RPMI7951 (cell line): ENCODE measurements at places on chromosomes 16 and 17. TPM values are rescaled to one million over a fixed set of nuclear protein-coding genes. Genes with fewer than 3 reads are reported as not detected.

The HOXB1 gene
- not detected in 2 replicates for total RNA-seq

The COIL gene
- total RNA-seq, result 13.2 and 15.2 TPM in 2 replicates

The ZNF750 gene
- not detected in 2 replicates for total RNA-seq

The QPRT gene
- 18.4 and 23.7 TPM in 2 replicates for total RNA-seq

The ATAD5 gene
- total RNA-seq, result 5.1 and 7.9 TPM in 2 replicates

The P2RX1 gene
- total RNA-seq, result not detected in 2 replicates

The TUBB3 gene
- 229 and 237 TPM in 2 replicates for total RNA-seq

The HSD17B1 gene
- total RNA-seq, result 0.68 and 1.4 TPM in 2 replicates

The TENT4B gene
- total RNA-seq, result 9.5 and 9.8 TPM in 2 replicates

The AATF gene
- 27.0 and 39.6 TPM in 2 replicates for total RNA-seq

The DYNLRB2 gene
- total RNA-seq, result not detected in 2 replicates

The CLDN6 gene
- not detected in 2 replicates for total RNA-seq

The CLEC3A gene
- total RNA-seq, result 0.29 TPM in 1 of 2 replicates, not detected in the other

The FBXW10 gene
- under 0.01 TPM in 1 of 2 replicates, not detected in the other for total RNA-seq

The ERCC4 gene
- total RNA-seq, result 6.6 and 10.0 TPM in 2 replicates

The LYRM9 gene
- total RNA-seq, result 0.48 and 2.5 TPM in 2 replicates

The PRKCB gene
- total RNA-seq, result not detected in 2 replicates

The ABCA10 gene
- total RNA-seq, result 0.12 TPM in 1 of 2 replicates, not detected in the other

The MT1G gene
- total RNA-seq, result 6.8 and 13.5 TPM in 2 replicates

The OTOP2 gene
- total RNA-seq, result not detected in 2 replicates

The PRSS8 gene
- not detected in 2 replicates for total RNA-seq

The CCL16 gene
- not detected in 2 replicates for total RNA-seq

The TERB1 gene
- total RNA-seq, result not detected in 2 replicates

The KRTAP17-1 gene
- total RNA-seq, result not detected in 2 replicates

The THOC6 gene
- total RNA-seq, result 16.1 and 20.8 TPM in 2 replicates

The CLDN7 gene
- total RNA-seq, result 0.48 and 2.0 TPM in 2 replicates

The IRX5 gene
- 4.0 and 4.3 TPM in 2 replicates for total RNA-seq

The KRT12 gene
- total RNA-seq, result not detected in 2 replicates

The SLC16A6 gene
- total RNA-seq, result 4.4 and 4.8 TPM in 2 replicates

The SPNS2 gene
- not detected in 2 replicates for total RNA-seq
